Psoas muscle (tissue), 8 donors: ENCODE measurements at places on chromosomes 3 and 15.
A peak's percentile ranks its signal among the peaks of the same experiment; 100 is the strongest.

GRCh38 chr15:91908391-91908790 is 54.9 kb downstream of the SLCO3A1 start:
- H3K4me3 ChIP-seq: no peak overlapping the region
- no peaks in the 10 kb centered on the region for H3K4me1 ChIP-seq
- DNase-seq: no peak
- H3K27ac ChIP-seq: no peak overlapping the region
- H3K27me3 ChIP-seq: no peaks in the 10 kb centered on the region
- H3K36me3 ChIP-seq: no peaks in the 10 kb centered on the region

DNA sequence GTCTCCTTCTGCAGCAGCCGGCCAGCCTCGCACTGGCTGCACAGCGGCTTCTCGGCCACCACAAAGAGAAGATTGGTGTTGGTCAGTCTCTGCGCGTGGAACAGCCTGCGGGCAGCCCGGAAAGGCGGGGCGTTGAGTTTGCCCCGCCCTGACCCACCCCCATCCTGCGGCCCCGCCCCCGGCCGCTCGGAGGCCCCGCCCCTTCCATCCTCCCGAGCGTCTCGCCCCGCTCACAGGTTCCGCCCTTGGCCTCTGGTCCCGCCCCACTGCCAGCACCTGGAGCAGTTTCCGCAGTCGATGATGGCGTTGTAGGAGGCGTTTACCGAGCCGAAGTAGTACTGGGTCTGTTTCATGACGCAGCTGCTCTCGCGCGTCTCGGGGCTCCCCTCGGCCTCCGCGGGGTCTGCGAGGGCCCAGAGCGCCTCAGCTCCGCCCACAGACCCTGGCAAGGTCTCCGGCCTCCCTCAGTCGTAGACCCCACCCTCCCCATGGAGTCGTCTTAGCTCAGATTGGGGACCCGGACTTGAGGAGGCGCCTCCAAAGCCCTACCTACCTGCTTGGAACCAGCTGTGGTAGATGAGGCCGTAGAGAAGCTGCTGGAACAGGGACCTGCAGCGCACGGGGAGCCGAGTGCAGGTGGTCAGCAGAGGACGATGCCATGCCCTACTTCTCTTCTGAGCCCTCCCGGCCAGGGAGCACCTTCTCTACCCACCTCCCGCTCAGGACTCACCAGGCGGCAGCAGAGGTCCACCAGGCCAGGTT is 5.9 kb upstream of the TMEM115 start:
- peak overlapping the region; percentile 57 for H3K4me3 ChIP-seq
- no peak overlapping the region for H3K27ac ChIP-seq
- H3K27me3 ChIP-seq: peaks cover 3% of the 10 kb centered on the region
- H3K4me1 ChIP-seq: no peaks in the 10 kb centered on the region

DNA sequence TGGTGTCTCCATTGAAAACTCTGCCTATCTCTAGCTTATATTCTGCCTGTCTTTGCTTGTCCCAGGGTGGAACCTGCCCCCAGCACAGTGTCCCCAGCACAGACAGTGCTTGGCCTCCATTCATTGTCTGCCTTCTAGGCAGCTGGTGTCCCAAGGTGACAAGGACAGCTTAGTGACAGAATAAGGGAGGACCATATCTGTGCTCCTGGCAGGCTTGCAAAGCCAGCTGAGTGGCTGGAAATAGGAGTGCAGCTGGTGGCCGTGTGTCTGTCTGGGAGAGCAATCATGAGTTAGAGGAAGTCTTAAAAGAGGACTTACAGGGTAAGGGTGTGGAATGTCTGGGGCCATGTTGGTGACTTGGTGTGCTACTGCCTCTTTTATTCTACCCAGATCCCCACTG is 33.4 kb downstream of the SCN5A start:
- DNase-seq: no peak
- H3K27me3 ChIP-seq: no peaks in the 10 kb centered on the region
- no peaks in the 10 kb centered on the region for H3K4me1 ChIP-seq
- no peaks in the 10 kb centered on the region for H3K36me3 ChIP-seq
- H3K4me3 ChIP-seq: no peak overlapping the region

DNA sequence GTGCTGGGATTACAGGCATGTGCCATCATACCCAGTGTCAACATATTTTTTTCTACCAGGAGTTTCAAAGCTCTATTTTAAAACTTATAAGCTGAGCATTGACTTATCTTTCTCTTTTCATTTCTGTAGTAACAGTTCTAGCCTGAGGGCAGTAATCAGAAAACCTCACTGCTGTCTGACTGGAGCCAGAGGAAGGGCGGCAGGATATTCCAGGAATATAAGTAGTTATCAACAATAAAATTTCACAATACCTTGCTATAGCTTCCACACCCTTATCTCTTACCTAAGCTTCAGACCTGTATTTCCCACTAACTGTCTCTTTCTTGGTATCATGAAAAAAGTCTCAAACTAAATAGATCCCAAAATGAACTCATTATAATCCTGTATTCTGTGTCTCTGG is 5.1 kb upstream of the NEDD4 start:
- H3K27me3 ChIP-seq: no peaks in the 10 kb centered on the region
- no peaks in the 10 kb centered on the region for H3K36me3 ChIP-seq

DNA sequence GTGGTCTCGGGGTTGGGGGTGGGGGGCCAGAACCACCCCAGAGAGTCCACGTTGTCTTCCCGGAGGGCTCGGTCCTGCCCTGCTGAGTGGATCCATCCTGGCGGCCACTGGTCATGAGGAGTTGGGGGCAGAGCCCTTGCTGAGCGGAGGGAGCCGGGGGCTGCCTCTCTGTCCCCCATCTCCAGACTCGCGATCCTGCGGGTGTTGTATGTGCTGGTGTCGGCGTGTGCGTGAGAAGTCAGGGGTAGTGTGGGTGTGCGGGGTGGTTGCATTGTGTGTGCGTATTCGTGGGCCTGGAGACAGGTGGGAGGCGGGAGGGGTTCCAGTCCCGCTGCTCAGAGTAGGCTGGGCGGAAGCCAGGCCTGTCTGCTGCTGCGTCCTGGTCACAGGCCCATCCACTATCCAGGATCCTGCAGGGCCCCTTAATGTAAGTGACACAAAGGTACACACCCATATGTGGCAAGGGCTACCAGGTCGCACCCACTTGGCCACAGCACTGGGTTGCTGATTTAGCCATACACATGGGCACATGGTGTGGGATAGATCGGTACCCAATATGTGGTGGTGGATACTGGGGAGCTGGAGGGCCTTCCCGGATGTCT is 30.7 kb downstream of the NBEAL2 start:
- no peak for DNase-seq
- H3K36me3 ChIP-seq: peaks cover 17% of the 10 kb centered on the region
- no peaks in the 10 kb centered on the region for H3K27me3 ChIP-seq
- H3K4me3 ChIP-seq: peak overlapping the region; percentile 75
- H3K4me1 ChIP-seq: peaks cover 17% of the 10 kb centered on the region

GRCh38 chr15:31276596-31277298 is 49.9 kb upstream of the KLF13 start:
- no peak overlapping the region for H3K27ac ChIP-seq
- no peak overlapping the region for H3K4me3 ChIP-seq
- DNase-seq: peak; percentile 17
- H3K27me3 ChIP-seq: no peaks in the 10 kb centered on the region

DNA sequence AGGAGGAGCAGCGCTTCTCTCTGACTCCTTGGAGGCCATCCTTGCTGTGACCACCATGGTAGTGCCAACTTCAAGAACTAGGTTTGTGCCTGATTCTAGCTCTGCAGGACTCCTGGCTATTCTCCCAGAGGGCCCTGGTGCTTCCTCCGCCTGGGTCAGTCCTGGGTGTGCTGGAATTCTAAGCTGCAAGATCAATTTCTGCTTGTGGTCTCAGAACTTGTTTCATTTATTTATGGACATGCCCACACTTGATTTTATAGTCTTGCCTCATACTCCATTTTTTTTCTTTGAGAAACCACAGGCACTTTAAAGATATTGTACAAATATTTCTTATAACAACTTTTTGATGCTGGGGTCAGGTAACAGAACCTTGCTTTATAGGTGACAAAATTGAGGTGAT is 87.6 kb downstream of the PDCD6IP start:
- DNase-seq: no peak
- no peak overlapping the region for H3K27ac ChIP-seq
- no peaks in the 10 kb centered on the region for H3K27me3 ChIP-seq
